Suprapubic skin (tissue), 4 donors: ENCODE measurements at places on chromosomes 6 and 20. TPM values are rescaled to one million over a fixed set of nuclear protein-coding genes. Genes with fewer than 3 reads are reported as not detected.
A peak's percentile ranks its signal among the peaks of the same experiment; 100 is the strongest.

DNA sequence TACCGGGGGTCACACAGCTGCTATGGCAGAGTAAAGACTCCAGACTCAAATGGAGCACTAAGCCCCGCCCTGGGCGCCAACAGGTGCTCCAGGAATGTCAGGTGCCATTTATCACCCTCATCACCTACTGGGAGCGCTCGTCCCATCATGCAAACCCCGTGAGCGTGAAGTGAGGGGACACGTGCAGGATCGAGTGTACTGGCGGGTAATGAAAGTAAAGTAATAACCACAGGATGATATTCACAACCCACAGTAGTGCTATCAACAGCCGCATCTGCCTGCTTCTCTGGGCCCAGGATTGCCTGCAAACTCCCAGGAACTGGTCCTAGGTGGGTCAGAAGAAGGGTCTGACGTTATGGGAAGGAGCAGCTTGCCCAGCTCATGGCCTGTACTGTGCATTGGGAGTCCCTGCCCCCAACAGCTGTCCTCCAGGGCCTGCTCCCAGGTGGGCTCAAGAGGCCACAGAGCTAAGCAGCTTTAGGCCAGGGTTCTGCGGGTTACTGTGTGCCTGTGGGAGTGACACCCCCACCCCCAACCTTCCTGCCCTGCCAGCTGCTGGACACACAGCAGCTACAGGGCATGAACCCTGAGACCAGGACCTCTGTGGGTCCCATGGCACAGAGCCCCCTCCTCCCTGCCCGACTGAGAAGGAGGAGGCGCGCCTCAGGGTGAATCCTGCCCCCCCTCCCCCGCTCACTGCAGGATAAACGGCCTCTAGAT lies 120.5 kb upstream of the SULF2 start:
- DNase-seq, result no peak

- DNase-seq, result no peak
Measured at GRCh38 chr6:1773700-1774099, 164.0 kb downstream of the FOXC1 start.

DNA sequence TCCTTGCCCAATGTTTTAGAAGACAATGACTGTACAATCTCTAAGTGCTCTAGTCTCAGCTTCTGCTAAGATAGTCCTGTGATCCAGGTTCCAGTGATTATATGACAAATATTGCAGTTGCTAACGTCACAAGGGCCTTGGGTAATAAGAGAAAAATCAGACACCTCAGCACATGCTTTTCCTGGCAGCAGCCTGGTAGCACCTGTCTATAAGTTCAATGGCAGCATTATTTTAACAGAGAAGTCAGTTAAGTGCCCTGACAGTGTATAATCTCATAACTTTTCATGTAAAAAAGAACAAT lies 121.3 kb upstream of the BCLAF1 start:
- no peak for DNase-seq

GRCh38 chr6:16496210-16496609 lies 257.8 kb downstream of the GMPR start:
- DNase-seq, result no peak

Gene OTOR
- not detected for total RNA-seq

Gene CDH22
- 3.9 TPM for total RNA-seq

DNA sequence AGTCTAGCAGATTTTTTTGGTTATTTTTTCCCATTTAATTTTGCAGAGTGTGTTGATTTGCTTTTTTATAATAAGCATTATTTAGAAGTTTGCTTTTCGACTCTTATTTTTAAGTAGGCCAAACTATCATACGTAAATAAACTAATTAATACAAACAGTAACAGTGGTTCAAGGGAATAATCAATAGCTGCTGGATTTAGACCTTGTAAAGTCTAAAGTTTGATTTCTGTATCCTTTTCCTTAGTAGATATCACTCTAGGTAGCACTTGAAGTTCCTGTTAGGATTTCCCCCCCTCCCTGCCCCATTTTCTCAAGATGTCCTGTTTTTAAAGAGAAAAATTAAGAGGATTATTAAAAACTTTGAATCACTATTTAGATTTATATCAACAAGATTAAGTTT lies 136.1 kb downstream of the B3GAT2 start:
- DNase-seq, result no peak

GRCh38 chr20:58001381-58001780 lies 227.1 kb downstream of the ANKRD60 start:
- DNase-seq, result no peak

Gene ZBTB12
- total RNA-seq, result 2.6 TPM

DNA sequence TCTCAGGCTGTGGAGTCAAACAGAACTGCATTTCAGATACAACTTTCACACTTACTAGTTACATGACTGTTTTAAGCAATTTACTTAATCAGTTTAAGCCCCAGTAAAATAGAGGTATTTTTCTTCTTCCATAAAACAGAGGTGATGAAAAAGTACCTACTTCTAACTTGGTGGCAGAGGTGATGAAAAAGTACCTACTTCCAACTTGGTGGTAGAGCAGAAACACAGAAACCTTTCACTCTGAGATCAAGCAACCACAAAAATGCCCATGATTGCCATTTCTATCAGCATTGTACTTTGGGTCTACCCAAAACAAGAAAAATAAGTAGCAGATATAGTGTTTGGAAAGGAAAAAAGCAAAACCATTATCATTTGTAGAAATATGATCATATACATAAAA lies 148.7 kb downstream of the OPRM1 start:
- DNase-seq, result no peak

GRCh38 chr20:15706719-15707118 lies 866.5 kb downstream of the KIF16B start:
- no peak for DNase-seq

Gene SEMG1
- total RNA-seq, result not detected

DNA sequence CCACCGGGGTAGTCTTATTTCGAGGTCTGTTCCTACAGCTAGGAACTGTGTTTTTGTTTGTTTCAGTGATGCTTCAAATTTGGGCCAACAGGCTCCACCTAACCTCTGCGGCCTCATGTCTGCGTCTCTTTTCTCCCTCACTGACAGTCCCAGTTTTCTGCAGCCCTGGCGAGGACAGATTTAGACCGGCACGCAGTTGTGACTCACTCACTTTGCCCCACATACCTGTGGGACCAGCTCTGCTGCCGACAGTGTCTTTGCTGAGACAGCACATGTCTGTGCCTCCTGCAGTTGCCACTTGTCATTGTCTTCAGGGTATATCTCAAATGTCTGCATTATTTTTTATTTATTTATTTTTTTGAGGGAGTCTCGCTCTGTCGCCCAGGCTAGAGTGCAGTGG lies 29.2 kb downstream of the OSBPL2 start:
- no peak for DNase-seq

GRCh38 chr20:3603108-3603507 lies 60.1 kb downstream of the GFRA4 start:
- no peak for DNase-seq

- DNase-seq, result no peak
Measured at GRCh38 chr20:61968036-61968810, 97.5 kb downstream of the TAF4 start.

Gene C6orf141
- total RNA-seq, result 49.7 TPM

- no peak for DNase-seq
Measured at GRCh38 chr20:8464368-8464767, 332.3 kb downstream of the PLCB1 start.

Gene C6orf163
- 4.0 TPM for total RNA-seq

DNA sequence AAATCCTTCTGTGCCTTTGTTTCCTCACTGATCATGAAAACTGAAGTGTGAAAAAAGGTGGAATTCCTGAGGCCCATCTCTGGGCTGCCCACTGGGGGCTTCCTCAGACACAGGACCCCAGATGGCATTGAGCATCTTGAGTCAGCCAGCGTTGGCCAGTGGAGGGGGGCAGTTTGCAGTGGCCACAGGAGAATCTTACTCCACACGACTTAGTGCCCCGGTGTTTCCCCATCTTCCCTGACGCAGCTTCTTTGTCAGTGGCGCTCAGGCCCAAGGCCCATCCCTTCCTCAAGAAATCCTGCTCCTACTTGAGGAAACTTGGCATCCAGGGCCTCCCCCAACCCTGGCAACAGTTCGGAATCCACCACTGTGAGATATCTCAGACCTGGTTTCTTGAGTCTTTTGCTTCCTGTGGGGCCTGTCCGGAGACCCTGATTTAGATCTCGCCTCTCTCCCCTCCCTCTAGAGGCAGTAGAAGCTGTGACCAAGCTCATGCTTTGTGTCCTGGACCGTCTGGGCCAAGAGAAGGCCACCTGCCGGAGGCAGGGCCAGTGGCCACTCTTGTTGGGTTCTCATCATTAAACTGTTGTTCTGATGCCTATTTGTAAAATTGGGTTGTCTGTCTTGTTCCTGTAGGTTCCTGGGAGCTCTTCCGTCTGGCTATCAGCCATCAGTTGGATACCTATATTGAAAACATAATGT lies 20.2 kb upstream of the DLGAP4 start:
- no peak for DNase-seq

Gene SUMO4
- 2.8 TPM for total RNA-seq

DNA sequence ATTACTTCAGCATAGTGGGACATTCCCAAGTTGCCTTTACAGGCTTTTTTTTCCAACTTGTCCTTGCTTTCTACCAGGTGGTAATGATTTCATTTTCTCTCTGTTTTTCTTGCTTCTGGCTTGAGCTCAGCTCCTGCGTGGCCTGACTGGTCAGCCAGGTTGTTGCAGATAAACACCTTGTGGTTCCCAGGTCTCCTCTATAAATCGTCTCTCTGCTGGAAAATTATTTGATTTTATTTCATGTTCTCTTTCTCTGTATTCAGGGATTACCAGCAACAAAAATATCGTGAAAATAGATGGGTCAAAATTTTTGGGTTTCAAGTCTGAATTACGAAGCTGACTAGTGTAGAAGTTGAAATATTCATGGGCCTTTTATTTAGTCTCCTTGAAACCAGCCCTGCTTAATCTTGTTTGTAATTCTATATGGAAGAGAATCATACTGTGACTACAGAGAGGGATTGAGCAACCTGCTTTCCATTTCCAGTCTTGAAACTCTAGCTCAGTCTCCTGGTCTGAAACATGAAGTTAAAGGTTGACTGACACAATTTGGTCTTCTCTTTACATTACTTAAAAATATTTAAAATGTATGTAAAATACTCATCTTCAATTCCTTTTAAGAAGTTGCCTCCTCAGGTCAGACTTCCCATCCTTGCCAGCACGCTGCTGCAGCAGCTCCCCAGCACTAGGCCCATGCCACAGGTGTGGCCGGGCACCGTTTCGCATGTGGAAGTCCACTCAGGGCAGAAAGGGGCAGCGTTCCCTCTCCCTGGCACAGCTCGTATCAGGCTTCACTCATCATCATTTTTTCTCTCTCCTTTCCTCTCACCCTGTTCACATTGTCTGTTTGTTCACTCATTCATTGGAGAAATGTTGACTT lies 7.1 kb downstream of the DUSP22 start:
- DNase-seq, result peak; percentile 77
